AG10803 (cell line): ENCODE measurements at places on chromosomes 5 and 9.

- DNase-seq, result no peak
These were observed 5.0 kb downstream of the FAM163B start for GRCh38 chr9:133604214-133604613.

- DNase-seq, result no peak
These were observed 141.9 kb upstream of the SLC12A2 start for GRCh38 chr5:127941646-127942045.

GRCh38 chr9:129554649-129555048 is 66.3 kb downstream of the C9orf50 start:
- no peak for DNase-seq

- DNase-seq, result peak; percentile 75
These were observed 76.8 kb downstream of the ZDHHC21 start for GRCh38 chr9:14616188-14616982.

DNA sequence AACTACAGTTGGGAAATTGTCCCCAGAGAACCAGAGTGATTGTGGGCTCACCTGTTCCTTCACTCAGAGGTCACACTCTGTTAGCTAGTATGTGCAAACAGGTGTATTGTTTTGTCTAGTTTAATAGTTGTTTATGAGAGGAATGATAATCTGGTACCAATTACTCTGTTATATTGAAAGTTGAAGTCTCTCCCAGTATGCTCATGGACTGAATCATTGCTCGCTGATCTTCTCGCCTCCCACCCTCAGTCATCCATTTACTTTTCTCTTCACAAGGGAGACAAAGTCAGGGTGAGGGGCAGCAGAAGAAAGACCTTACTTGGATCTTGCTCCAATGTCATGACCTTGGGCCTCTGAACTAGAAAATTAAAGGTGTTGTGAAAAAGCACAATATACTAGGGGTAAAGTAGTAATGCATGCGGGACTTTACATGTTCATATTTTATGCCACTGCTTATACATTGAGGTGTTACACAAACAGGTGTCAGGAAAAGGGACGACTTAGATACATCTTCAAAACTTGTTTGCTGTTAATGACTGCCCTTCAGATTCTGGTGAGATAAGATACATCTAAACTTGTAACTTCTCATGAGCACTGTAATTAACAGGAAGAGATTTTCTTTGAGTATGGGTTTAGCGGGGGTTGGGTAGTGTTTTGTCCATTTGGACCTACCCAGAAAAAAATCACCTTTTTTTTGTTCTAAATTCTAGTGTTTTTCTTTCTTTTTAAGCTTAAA is 36.9 kb downstream of the LNPEP start:
- DNase-seq, result no peak

DNA sequence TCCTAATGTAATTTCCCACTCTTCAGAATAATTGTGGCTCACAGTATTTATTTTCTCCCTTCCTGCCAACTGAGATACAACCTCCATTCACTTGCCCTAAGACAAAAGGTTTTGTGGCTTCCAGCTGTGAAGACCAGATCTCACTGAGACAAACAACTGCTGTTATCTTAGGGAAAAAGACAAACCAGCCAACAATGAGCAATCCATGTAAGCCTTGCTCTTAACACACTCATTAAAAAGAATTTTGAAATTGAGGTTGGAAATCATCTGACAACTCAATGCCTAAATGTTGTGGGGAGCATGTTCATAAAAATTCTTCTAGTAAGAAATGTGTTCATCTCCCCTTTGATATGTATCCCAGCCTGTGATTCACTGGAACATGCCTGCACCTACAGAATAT is 132.9 kb downstream of the ADAMTSL1 start:
- peak; percentile 66 for DNase-seq

- DNase-seq, result peak; percentile 51
These were observed 415 bp downstream of the XRCC4 start for GRCh38 chr5:83077662-83078261.

DNA sequence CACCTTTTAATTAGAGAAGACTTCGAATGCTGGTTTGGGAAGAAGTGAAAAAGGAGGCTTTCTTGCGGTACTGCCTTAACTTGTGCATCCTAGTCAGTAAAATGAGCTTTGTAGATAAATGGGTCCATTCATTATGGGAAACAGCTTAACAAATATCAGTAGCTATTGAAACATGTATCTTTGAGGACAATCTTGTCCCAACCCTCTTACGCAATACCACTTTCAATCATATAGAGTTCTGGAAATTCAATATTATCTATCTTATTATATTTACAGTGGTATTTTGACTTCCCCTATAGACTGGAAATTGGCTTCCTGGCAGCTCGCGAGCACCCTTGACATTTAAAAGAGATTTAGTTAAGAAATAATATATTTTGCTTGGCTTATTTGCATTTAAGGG is 565.8 kb upstream of the NUDT12 start:
- DNase-seq, result no peak

DNA sequence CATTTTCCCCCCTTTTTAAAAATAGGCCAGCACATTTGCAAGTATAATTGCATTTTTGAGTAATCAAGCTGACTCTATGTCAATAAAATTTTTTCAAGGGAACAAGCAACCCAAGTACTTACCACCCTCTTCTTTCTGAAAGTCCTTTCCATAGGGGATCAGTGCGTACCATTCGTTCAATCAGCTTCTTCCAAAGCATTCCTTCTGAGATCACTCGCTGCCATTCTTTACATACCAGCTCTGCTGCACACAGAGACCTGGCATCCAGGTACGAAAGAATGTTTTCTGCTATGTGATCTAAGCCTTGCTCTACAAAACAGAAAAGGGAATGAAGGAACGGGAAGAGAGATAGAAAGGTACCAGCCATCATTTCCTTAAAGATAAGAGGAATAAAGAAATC is 106.6 kb downstream of the FBXW11 start:
- DNase-seq, result no peak

DNA sequence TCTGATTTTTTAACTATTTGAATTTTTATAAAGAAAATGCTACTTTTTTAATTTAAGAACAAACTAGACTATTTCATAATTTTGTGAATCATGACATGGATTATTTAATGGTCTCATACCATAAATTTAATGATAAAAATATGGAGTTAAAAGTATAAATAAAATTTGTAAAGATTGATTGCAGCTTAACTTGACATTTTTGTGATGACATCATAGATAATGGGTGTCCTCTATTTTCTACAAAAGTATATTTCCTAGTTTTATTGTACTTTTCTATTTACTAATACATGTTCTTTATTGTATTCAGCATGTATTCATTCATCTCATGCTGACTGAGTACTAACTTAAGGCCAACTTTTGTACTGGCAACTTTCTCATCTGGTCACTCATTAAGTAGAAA is 1096.5 kb downstream of the NR2F1-AS1 start:
- no peak for DNase-seq

DNA sequence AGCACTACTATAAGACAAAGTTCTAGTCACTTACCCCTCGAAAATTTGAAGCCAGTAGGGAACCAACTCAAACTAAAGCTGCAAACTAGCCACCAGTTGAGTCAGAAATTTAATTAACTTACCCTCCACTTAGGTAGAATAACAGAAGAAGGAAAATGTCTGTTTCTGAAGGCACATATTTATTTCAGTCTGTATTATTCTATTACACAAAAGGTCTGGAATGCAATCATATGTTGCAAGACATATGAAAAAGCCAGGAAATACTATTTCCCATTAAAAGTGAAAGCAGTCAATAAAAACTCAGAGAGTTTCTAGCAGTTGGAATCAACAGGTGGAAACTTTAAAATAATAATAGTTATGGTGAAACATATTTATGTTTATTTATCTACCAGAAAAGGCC is 79.2 kb upstream of the SLCO4C1 start:
- no peak for DNase-seq

DNA sequence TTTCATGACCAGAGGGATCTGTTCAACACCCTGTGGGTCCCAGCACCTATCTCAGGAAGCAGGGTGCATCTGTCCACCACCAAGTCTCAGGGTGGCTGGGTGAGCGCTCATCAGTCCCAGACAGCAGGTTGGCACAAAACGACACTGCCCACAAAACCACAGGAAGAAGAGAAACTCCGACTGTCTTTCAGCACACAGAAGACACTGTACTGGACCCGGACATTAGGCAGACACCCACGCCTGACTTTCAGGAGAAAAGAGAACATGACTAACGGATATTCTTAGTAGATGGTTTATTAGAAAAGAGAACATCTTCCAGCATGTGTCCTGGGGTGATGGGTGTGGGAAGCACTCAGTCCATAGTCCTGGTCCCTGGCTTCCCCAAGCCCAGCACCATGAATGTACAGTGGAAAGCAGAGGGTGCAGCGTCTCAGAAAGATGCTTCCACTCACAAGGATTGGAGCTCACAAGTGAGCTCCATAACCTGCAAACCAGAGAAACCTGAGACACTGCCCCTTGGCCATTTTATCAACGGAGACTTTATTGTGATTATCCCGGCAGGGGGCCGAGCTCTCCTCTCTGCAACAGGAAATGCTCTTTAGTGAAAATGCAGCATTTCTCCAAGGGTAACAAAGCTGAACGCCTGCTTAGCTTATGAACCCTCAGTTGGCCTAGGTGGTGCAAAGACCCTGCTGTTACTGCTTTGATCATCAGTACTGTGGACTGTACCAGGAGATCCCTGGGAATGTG is 35.8 kb upstream of the LCP2 start:
- DNase-seq, result no peak

DNA sequence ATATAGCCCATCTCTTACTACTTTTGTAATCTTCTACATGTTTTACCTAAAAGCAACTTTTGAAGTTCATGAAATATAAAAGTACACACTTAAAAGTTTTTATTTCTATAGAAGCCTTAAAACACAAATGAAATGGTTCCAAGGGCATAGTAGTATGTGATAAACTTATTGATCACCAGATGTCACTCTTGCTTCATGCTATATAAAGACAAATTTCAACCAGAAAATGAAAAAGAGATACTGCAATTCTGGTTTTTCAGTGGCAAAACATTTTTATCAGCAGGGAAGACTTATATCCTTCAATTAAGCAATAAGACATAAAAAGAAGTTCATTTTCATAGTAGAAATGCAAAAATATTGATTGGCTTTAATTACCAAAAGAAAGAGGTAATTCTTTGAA is 69.4 kb upstream of the FBXL17 start:
- no peak for DNase-seq

- peak; percentile 73 for DNase-seq
These were observed 47.4 kb downstream of the P4HA2 start for GRCh38 chr5:132180134-132180745.

GRCh38 chr5:33091571-33092363 is 349.0 kb upstream of the TARS1 start:
- DNase-seq, result peak; percentile 96

GRCh38 chr9:37378613-37379004 is 43.9 kb upstream of the GRHPR start:
- DNase-seq, result no peak

DNA sequence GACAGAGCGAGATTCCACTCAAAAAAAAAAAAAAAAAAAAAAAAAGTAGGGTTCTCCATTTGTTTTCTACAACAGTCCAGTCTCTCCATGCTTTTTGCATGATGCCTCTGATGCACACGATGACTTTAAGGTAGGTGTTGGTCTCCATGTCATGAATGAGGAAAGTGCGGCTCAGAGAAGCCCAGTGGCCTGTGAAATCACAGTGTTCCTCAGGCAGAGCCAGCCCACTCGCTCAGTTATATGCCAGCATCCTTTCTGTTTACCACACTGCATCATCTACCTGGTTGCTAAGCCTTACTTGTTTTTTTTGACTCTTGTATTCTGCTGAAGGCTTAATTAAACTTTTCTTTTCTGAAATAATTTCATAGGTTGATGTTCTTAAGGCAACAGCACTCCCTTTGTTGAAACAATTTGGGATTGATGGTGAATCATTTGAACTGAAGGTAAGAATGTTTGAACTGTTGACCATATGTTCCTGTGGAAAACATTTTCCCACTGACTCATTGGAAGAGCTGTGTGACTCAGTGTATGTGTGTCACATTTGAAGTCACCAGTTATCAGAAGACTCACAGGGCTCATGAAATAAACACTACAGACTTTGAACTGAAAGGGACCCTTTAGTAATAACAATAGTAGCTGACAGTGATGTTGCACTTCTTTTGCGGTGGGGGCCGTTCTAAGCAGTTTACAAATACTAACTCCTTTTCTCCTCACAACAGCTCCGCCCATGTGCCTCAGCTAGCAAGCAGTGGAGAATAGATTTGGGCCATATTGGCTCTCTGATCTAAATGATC is 40.2 kb downstream of the RCL1 start:
- DNase-seq, result peak; percentile 96

DNA sequence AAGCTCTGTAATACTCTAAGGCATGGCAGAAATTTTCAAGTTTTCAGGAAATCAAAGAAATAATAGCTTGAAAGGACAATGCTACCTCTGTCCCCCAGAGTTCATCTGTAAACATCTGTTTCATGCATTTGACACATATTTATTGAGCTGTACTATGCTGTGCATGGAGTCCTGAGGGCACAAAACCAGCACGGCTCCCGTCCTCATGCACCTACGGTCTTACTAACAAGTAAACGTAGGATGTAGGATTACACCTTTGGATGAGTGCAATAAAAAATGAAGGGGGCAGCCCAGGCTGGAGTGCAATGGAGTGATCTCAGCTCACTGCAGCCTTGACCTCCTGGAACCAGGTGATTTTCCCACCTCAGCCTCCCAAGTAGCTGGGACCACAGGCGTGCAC is 81.9 kb downstream of the SPTLC1 start:
- no peak for DNase-seq

DNA sequence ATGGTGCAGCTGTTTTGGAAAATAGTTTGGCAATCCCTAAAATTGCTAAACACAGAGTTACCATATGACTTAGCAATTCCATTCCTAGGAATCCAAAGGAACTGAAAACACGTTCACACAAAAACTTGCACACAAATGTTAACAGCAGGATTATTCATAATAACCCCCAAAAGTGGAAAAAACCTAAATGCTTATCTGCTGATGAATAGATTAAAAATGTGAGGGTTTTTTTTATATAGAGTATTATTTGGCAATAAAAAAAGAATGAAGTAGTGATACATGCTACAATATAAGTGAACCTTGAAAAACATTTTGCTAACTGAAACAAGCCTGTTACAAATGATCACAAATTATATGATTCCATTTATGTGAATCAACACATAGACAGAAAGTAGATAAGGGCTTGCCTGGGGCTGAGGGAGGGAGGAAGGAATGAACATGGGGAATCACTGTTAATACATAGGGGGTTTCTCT is 45.1 kb upstream of the TRIO start:
- peak; percentile 97 for DNase-seq

GRCh38 chr5:88683506-88684135 is 199.4 kb downstream of the MEF2C start:
- DNase-seq, result no peak

DNA sequence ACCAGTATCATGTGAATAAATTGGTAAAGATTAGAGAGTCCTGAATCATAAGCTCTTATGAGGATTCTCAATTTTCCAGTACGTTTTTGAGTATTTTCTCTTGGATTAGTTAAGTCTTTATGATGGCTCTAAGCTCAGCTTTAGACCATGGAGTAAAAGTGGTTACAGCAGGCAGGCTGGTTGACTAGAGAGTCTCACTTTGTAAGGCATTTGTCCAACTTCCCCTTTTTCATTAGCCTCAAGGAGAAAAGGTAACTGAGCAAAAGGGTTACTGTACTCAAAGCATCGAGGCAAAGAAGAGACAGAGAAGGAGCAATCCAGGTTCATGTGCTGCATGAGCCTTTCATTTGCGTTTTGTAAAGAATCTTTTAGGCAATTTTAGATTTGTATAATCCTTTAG is 8.5 kb downstream of the NOP16 start:
- DNase-seq, result no peak

- DNase-seq, result peak; percentile 9
These were observed 331.0 kb downstream of the GLIS3 start for GRCh38 chr9:3968891-3969290.
